ENCODE measurements at places on chromosomes 2 and 18.

- no peak for DNase-seq
Measured at GRCh38 chr2:68098291-68098797, 35.5 kb upstream of the C1D start.

DNA sequence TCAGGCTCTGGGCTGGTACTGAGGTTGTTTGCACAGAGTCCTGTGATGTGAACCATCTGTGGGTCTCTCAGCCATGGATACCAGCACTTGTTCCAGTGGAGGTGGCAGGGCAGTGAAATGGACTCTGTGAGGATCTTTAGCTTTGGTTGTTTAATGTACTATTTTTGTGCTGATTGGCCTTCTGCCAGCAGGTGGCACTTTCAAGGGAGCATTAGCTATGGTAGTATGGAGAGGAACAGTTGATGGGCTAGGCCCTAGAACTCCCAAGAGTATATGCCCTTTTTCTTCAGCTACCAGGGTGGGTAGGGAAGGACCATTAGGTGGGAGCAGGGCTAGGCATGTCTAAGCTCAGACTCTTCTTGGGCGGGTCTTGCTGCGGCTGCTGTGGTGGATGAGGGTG lies 257.0 kb upstream of the GYPC start:
- DNase-seq = no peak

DNA sequence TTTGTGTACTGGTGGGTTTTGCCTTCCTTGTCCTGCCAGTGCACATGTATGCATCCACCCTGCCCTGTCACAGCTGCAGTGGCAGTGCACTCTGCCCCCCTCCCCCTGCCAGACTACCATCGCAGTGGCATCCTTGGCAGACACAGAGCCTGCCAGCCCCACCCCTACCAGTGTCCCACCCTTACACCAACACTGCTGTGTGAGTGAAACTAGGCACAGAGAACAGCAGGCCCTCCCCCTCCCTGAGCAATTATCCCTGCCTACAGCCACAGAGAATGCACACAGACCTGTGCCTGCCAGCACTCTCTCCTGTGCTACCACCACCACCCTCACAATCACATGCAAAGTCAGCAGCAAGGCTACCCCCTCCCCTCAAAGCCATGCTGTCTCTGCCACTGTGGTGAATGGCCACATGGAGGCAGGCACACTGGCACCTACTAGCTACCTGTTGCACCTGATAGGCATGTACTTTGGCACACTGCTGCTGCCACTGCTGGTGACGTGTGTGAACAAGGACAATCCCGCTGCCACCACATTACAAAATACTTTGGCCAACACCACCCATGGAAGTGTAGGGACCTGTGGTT lies 239.8 kb downstream of the CALCRL start:
- DNase-seq = no peak

DNA sequence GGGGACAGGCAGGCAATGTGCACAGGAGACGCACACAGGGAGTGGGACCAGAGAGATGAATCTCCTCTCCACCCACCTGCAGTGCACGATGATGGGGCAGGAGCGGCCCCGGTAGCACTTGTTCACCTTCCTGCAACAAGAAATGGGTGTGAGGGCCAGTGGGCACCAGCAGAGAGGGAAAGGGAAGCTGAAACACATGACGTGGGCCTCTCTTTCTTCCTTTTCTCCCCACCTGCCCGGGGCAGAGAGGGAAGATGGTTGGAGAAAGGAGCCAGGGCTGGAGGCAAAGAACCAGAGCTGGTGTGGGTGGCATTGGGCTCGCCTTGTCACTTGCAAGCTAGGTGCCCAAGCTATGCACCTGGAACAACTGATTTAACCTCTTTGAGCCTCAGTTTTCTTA lies 12.2 kb downstream of the DNAJB2 start:
- DNase-seq = no peak

GRCh38 chr2:162004031-162004430 lies 70.0 kb downstream of the DPP4 start:
- DNase-seq = no peak

DNA sequence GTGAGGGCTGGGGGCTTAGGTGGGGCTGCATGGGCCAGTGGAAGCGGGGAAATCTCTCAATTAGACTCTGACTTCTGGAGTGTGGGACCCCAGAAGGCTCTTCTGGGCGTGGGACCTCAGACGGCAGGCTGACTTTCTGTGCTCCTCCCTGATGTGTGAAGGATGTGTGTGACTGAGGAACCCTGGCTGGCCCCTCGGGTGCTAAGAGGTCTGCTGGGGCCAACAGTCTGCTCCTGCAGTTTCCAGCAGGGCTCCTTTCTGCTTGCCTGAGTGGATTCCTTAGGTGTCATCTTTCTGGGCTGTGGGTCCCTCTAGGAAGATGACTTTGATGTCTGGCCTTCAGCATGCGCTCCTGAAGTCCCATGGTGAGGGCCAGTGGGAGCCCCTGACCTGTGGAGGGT lies 167.5 kb downstream of the DYSF start:
- DNase-seq = no peak

GRCh38 chr2:26780203-26780760 lies 5.6 kb upstream of the CENPA start:
- no peak for DNase-seq

DNA sequence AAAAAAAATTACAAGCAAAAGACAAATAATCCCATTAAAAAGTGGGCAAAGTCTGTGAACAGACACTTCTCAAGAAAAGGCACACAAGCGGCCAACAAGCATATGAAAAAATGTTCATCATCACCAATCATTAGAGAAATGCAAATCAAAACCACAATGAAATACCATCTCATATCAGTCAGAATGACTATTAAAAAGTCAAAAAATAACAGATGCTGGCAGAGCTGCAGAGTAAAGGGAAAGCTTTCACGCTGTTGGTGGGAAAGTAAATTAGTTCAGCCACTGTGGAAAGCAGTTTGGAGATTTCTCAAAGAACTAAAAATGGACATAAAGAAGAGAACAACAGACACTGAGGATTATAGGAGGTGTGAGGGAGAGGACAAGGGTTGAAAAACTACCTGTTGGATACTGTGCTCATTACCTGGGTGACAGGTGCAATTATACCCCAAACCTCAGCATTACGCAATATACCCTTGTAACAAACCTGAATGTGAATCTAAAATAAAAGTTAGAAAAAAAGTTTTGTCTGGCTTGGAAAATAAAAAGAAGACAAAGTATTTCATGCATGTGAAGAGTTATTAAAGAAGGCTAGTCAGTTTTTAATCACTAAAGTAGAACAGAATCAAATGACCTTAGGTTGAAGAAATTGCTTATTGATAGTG lies 8.7 kb upstream of the ACSL3 start:
- no peak for DNase-seq

- DNase-seq = no peak
Measured at GRCh38 chr2:43004879-43005244, 212.5 kb upstream of the HAAO start.

DNA sequence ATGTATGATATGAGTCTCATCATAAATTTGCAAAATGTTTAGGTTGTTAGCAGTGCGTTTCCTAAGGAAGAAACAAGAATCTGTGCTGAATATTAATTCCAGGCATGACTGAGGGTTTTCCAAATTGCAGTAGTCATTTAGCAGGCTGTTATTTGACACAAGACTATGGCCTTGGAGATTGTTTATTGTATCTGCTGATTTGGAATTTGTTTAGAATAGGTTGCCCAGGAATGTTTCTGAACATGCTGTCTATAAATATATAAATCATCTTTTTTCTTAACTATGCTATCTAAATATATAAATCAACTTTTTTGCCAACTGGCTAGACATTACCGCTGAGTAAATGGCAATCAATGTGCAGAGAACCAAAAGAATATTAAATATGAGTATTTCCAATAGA lies 90.9 kb downstream of the DOK6 start:
- DNase-seq = no peak

- DNase-seq = no peak
Measured at GRCh38 chr2:222568865-222569264, 87.0 kb downstream of the FARSB start.

DNA sequence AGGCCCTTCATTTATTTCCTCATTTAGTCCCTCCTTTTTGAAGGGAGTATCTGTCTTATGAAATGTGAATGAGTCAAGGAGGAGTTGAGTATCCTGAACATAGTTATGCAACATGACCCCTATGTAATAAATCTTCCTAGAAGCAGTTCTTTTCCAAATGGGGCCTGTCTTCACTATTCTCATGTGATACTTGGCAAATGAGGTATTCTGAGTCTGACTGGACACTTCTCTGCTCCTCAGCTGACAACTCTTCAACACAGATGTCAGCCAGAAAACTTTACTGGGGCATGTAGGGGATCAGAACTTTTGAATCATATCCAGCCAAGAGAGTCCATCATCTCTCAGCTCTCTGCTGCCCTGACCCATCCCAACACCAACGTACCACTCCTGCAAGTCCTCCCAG lies 291.6 kb downstream of the ZNF385B start:
- no peak for DNase-seq

Data from stimulated activated CD4-positive, alpha-beta T cell treated with anti-CD3 and anti-CD28 coated beads, Interleukin-1b, Interleukin-23, amount 100 ng/mL, for 1 hour (primary cell).